ENCODE measurements at places on chromosomes 13 and 19. TPM values are rescaled to one million over a fixed set of nuclear protein-coding genes. Genes with fewer than 3 reads are reported as not detected.

GRCh38 chr19:48461982-48462655 lies 6.7 kb downstream of the KCNJ14 start:
- DNase-seq = no peak

GRCh38 chr19:49193822-49194394 lies 36.3 kb downstream of the TRPM4 start:
- DNase-seq = no peak

DNA sequence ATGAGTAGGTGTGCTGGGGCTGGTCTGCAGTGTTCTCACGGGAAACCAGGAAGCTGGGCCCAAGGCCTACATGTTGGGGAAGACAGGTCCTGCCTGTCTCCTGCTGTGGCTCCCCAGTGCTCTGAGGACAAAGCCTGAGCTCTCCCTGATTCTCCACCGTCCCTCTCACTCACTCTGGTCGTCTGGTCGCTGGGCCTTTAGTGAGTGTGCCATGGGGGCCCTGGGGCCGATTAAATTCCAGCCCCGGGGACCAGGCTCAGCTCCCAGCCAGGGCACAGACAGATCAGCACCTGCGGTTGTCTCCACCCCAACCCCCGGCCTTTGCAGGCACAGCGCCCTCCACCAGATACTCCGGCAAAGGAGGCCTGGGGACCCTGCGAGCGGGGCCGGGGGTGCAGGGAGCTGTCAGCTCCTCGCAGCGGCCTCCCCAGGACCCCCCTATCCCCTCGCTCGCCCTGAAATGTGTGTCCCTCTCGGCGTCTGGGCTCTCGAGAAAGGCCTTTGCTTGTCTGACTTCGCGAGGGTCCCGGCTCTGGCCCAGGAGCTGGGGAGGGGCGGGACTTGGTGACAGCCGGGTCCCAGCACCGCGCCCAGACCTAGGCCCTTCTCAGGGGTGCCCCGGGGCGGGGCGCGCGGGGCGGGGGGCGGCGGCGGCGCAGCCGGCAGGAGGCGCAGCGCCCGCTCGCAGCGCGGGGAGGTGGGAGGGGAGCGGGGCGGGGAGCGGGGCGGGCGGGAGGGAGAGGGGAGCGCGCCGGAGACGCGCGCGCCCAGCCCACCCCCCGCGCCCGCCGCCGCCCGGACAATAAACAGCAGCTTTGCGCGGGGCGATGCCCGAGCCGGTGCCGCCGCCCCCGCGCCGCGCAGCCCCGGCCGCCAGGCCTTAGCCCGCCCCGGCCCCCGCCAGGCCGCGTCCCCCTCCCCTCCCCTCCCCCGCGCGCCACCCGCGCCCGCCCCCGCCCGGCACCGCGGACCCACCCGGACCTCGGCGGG lies at the start of gene PALM:
Gene PALM (plus strand): TSS at position 782 of the 990 bp plus-strand sequence. CDS start 212 bp downstream, outside the sequence.
- peak; percentile 67 for DNase-seq

Gene IGFL3
- not detected for total RNA-seq

Gene PODNL1
- 2.0 TPM for total RNA-seq

- no peak for DNase-seq
Observed at GRCh38 chr13:21326155-21327031, 132.7 kb downstream of the ZDHHC20 start.

- DNase-seq = no peak
Observed at GRCh38 chr13:79779761-79780160, 298.8 kb downstream of the NDFIP2 start.

GRCh38 chr19:48043675-48044258 lies at the start of gene CABP5:
CABP5 (minus strand) TSS chr19:48044079; CDS start chr19:48043922, 157 bp downstream.
- no peak for DNase-seq

Gene ZNF415
- total RNA-seq = 23.9 TPM

GRCh38 chr19:51727349-51727880 lies 3.6 kb upstream of the HAS1 start:
- no peak for DNase-seq

Gene DDA1
- total RNA-seq = 31.9 TPM

DNA sequence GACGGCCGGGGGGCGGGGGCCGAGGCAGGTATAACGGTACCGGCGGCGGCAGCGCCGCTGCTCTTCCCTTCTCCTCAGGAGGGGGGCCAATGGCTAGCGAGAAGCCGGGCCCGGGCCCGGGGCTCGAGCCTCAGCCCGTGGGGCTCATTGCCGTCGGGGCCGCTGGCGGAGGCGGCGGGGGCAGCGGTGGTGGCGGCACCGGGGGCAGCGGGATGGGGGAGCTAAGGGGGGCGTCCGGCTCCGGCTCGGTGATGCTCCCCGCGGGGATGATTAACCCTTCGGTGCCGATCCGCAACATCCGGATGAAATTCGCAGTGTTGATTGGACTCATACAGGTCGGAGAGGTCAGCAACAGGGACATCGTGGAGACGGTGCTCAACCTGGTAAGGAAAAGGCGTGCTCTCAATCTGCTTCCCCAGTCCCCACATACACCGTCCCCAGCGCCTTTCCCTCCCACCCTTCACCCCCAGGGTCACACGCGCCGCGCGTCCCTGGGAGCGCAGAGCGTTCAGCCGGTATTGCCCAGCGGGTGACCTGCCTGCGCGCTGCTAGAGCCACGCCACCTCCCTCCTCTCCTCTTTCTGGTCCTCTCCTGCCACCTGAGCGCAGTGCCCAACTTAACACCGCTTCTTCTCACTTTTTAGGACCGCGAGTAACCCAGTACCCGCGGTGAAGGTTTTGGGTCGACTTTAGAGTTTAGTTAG lies 814 bp downstream of the NBEA start:
- DNase-seq = peak; percentile 50

GRCh38 chr19:14112051-14112808 lies 5.3 kb downstream of the PRKACA start:
- peak; percentile 69 for DNase-seq

DNA sequence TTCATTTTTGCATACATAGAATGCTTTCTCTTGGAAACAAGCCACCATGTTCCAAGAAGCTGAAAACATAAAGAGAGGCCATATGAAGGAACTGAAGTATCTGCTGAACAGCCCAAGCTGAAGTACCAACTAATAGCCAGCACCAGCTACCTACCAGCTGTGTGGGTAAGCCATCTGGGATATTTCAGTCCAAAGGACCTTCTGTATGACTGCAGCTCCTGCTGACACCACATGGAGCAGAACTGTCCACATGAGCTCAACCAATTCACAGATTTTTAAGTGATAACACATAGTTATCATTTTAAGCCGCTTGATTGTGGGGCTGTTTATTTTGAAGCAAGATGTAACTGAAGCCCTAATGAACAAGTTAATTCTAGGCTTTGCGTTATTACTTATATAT lies 621.1 kb upstream of the KLHL1 start:
- no peak for DNase-seq

- DNase-seq = no peak
Observed at GRCh38 chr13:73704587-73704986, 429.6 kb downstream of the KLF12 start.

GRCh38 chr13:73610799-73611592 lies 523.2 kb downstream of the KLF12 start:
- DNase-seq = no peak

DNA sequence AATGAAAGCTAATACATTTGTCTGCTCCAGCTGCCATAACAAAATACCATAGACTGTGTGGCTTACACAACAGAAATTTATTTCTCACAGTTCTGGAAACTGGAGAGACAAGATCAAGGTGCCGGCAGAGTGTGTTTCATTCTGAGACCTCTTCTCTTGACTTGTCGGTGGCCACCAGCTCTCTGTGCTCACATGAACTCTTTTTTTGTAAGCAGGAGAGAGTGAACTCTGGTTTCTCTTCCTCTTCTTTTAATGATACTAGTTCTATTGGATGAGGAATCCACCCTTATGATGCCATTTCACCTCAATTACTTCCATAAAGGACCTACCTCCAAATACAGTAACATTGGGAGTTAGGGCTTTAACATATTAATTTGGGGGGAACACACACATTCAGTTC lies 11.7 kb downstream of the KCTD12 start:
- no peak for DNase-seq

DNA sequence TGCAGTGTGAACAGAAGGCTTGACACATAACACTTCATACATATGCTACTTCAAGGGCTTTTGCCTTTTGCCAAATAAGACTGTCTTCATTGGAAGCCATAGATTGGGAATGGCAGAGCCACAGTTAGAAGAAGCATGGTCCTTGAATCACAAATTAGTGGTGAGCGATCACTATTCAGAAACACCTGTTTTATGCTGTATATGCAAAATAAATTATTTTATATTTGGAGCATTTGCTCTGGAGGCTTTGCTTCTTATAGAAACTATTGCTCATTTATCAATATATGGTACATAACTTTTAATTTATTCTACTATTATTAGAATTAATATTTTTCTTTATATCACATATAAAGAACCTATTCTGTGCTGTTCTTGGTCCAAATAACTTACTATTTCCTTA lies 270.4 kb upstream of the SPRY2 start:
- no peak for DNase-seq

- DNase-seq = no peak
Observed at GRCh38 chr13:59776924-59777690, 386.6 kb downstream of the DIAPH3 start.

GRCh38 chr13:51729866-51730553 lies 74.0 kb downstream of the DHRS12 start:
- DNase-seq = peak; percentile 41

Gene SKA3
- total RNA-seq = 0.12 TPM

DNA sequence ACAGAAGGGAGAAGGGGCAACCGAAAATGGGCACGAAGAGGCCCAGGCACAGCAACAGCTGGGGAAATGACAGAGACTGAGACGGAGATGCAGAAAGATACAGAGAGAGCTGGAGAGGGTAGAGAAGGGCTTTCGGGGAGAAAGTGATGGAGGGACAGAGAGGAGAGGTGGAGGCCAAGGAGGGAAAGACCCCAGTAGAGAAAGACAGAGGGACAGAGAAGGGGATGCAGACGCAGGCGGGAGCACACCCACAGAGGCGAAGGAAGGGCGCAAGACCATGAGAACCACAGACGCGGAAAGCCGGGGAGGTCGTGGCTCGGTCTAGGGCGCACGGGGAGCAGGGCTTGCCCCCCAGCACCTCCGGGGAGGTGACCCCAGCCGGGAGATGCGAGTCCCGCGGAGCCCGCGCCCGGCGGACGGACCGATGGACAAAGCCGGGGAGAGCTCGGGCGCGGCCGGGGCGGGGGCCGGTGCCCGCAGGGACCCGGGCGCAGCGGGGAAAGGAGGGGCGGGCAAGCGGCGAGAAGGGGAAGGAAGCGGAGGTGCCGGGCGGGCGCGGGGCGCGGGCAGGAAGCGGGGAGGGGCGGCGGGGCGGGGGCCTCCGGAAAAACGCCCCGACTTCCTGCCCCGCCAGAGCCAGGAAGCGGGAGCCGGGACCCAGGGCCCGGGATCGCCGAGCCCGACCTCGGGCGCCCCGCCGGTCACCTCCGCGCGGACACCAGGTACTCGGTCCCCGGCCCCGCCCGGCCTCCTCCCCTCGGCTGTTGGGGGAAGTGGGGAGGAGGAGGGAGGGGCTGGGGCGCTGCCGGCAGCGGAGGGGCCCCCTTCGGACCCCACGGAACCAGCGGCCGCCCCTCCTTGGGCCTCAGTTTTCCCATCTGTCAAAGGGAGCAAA lies at the start of gene ARHGEF1:
Gene ARHGEF1 (plus strand): TSS at position 617 of the 895 bp plus-strand sequence. CDS start 4,899 bp downstream, outside the sequence.
- peak; percentile 83 for DNase-seq

- DNase-seq = no peak
Observed at GRCh38 chr13:25473864-25474263, 102.1 kb downstream of the ATP8A2 start.

DNA sequence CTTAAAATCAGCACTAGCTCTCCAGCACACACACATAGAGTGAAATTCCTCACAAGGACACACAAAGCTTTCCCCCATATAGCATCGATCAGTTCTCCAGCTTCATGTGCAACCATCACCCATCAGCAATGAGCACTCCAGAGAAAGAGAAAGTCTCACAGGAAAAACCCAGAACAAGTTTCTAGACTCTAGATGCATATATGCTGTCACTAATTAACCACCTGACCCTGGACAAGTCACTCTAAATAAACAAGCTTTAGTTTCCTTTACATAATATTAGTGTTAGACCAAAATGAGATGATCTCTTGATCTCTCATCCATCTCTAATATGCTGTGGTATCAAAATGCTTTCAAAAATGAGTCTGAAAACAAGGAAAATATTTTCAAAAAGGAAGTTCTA lies 81.2 kb downstream of the TBC1D4 start:
- DNase-seq = no peak

DNA sequence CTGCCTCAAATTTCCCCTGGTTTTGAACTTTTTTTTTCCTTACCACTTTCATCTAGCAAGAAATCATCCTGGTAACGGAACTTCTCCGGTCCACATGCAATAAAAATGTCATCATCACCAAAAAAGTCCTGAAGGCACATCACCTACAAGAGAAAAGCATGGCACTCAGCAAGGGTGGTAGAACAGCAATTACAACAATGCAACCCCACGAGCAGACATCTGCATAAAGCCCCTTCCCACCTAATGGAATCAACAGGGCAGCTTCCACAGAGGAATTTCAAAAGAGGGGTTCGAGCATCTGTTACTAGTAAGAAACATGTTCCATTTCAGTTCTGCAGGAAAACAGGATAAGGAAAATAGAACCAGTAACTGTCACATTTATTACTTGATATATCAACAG lies 183.9 kb downstream of the DCLK1 start:
- DNase-seq = no peak

GRCh38 chr13:70206671-70207070 lies 98.4 kb upstream of the KLHL1 start:
- no peak for DNase-seq

- no peak for DNase-seq
Observed at GRCh38 chr19:21698215-21698614, 69.2 kb downstream of the ZNF100 start.

DNA sequence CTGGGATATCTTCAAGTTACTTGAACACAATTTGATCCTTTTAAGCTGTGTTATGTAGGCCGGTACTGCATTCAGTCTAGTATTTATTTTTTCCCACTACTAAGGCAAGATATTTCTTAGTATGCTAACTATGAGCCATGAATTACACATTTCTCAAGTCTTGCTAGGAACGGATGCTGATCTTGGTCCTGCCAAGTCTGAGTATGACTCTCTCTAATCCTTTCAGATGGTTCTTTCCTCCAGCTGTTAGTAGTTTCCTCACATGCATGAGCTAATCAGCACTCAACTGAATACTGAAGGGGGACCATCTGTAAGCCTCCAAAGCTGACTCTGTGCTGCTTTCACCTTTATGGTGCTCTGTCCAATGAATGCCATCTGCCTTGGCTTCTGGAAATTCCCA lies 460.3 kb downstream of the KCTD12 start:
- DNase-seq = no peak

Gene RNF113B
- not detected for total RNA-seq

Measured in left ventricle myocardium superior (tissue), 1 donor.